ENCODE measurements at places on chromosomes 4 and X. TPM values are rescaled to one million over a fixed set of nuclear protein-coding genes. Genes with fewer than 3 reads are reported as not detected.

Gene OCRL
- total RNA-seq: 13.8 TPM

Gene SHOX
- not detected for total RNA-seq

Gene BCORL1
- total RNA-seq: 2.8 TPM

Gene PSAPL1
- total RNA-seq: 0.14 TPM

Gene GPR173
- total RNA-seq: 0.28 TPM

Gene CT45A5
- not detected for total RNA-seq

Gene RNF128
- 9.2 TPM for total RNA-seq

Gene MTHFD2L
- 23.2 TPM for total RNA-seq

Gene ADAM29
- total RNA-seq: not detected

Gene CXorf49
- total RNA-seq: not detected

Gene MGARP
- 0.37 TPM for total RNA-seq

Gene GUCY1A1
- 6.9 TPM for total RNA-seq

Gene PNMA5
- not detected for total RNA-seq

Gene MYOZ2
- total RNA-seq: not detected

Gene KIF4A
- total RNA-seq: 9.3 TPM

Gene CENPVL2
- total RNA-seq: not detected

Gene HTN3
- not detected for total RNA-seq

Gene SPP1
- not detected for total RNA-seq

Gene TRPC5OS
- not detected for total RNA-seq

Gene GAGE12E
- total RNA-seq: not detected

Gene SSX2B
- not detected for total RNA-seq

Gene BOD1L1
- 17.3 TPM for total RNA-seq

Gene NAT8L
- total RNA-seq: not detected

Gene FRMD7
- total RNA-seq: not detected

Gene KDR
- not detected for total RNA-seq

Gene VCX3A
- not detected for total RNA-seq

Gene NKX6-1
- not detected for total RNA-seq

Gene GPR82
- total RNA-seq: not detected

Gene ATP1B4
- not detected for total RNA-seq

Gene MXRA5
- total RNA-seq: 0.85 TPM

Gene CXCL10
- 0.65 TPM for total RNA-seq

Gene HSFX4
- total RNA-seq: not detected

Gene TCP11X2
- total RNA-seq: not detected

Gene DRP2
- total RNA-seq: 0.09 TPM

Gene VCX2
- not detected for total RNA-seq

Gene ADH1A
- not detected for total RNA-seq

Gene FGB
- total RNA-seq: not detected

Gene TENM3
- total RNA-seq: 7.7 TPM

Gene HMX1
- not detected for total RNA-seq

Gene RAB33A
- total RNA-seq: not detected

Gene XIAP
- 23.3 TPM for total RNA-seq

Gene USP26
- not detected for total RNA-seq

Data from airway epithelial cell (primary cell).